ENCODE measurements at places on chromosomes 3 and 15.

- no peak for DNase-seq
These were observed 1539.9 kb downstream of the SI start for GRCh38 chr3:163538387-163538786.

- DNase-seq: no peak
These were observed 88.6 kb downstream of the LPP start for GRCh38 chr3:188242436-188243123.

DNA sequence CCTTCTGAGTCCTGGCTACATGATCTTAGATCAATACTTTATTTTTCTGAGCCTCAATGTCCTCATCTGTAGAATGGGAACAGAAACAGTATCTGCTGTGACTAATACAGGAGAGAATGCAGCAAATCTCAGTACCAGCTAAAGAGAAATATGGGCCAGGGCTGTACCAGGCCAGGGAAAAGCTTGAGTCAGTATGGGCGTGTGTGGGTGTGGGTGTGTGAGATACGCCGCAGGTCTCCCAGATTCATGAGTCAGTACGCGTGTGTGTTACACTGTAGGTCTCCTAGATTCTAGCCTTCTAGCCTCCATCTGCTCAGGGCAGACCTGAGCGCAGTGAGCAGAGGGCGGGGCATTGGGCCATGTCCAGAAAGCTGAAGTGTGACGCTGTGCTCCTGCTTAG is 15.2 kb downstream of the GNAI2 start:
- no peak for DNase-seq

DNA sequence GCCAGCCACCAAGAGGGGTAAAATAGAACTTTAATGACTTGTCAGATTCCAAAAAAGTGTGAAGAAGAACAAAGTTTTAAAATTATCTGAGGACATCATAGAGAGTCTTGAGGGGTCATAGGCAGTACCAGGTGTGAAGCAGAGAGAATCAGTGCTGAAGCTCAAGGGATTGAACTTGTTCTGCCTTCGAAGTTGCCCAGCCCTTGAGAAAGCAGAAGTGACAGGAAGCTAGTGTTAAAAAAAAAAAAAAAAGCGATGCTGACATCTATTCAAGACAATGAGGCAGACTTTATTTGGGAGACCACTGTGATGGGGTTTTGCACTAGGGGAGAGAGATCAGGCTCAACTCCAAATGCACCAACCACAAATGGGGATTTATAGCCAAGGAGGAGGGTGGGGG is 21.8 kb downstream of the FBXO22 start:
- no peak for DNase-seq

GRCh38 chr3:172915911-172916514 is 165.5 kb downstream of the ECT2 start:
- no peak for DNase-seq

DNA sequence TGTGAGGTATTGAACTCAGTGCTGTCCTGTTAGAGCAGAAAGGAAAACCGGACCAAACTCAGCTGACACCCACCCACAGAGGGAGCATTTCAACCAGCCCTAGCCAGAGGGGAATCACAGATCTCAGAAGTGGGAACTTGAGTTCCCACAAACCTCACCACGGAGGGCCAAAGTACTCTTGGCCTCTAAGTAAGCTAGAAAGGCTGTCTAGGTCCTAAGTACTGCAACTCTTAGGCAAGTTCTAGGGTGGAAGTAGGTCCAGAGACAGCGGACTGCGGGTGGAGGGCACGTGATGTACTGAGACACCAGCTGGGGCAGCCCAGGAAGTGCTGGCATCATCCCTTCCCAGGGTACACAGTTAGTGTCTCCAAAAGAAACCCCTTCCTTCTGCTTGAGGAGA is 34.1 kb downstream of the EOMES start:
- no peak for DNase-seq

- no peak for DNase-seq
These were observed 41.3 kb downstream of the METTL6 start for GRCh38 chr3:15385901-15386653.

- DNase-seq: no peak
These were observed 26.7 kb downstream of the C3orf70 start for GRCh38 chr3:185126201-185126600.

- no peak for DNase-seq
These were observed 47.1 kb downstream of the SLC12A1 start for GRCh38 chr15:48253172-48253571.

DNA sequence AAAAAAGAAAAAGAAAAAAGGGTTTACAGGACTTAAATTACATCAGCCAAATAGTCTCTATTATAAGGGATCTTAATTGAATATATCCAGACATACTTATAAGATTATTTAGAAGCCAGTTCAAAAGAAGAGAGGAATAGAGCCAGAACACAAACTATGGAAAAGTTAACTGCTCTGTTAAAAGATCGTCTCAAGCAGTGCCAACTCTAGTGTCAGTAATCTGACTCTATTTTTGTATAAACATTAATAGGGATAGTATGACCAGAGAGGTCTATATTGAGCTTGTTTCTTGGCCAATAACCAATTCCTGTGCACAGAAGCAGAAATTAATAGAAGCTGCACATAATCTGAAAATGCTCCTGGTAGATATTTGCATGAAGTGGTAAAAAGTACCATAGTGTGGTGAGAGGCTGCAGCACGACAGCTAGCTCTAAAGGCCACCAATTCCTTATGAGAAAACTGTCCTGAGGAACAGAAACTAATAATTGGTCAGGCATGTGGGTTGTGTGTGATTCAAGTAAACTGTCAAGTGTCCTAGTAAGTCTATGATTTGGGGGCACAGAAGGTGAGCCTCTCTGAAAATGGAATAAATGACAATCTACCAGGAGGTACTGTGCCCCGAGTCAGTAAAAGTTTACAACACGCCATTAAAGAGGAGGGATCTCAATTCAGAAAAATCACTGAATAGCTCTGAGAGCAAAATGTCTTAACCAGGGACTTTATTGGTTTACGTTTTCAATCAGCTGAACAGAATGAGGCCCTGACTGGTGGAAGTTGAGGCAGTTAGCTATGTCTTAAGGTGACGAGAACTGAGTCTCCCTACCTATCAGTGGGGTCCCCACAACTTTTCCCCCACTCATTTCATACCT is 51.5 kb upstream of the NANOGP8 start:
- no peak for DNase-seq

DNA sequence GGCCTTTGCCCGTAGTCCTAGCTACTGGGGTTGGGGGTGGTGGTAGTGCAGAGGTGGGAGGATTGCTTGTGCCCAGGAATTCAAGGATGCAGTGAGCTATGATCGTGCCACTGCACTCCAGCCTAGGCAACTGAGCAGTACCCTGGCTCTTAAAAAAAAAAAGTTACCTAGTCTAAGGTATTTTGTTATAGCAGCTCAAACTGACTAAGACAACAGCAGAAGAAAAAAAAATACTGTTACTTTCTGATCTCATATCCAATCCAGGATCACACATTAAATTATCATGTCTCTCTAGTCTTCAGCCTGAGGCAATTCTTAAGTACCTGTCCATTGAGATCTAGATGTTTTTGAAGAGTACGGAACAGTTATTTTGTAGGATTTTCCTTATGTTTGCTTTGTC is 39.8 kb downstream of the PDE8A start:
- no peak for DNase-seq

- no peak for DNase-seq
These were observed 16.0 kb upstream of the GNB5 start for GRCh38 chr15:52207191-52207590.

DNA sequence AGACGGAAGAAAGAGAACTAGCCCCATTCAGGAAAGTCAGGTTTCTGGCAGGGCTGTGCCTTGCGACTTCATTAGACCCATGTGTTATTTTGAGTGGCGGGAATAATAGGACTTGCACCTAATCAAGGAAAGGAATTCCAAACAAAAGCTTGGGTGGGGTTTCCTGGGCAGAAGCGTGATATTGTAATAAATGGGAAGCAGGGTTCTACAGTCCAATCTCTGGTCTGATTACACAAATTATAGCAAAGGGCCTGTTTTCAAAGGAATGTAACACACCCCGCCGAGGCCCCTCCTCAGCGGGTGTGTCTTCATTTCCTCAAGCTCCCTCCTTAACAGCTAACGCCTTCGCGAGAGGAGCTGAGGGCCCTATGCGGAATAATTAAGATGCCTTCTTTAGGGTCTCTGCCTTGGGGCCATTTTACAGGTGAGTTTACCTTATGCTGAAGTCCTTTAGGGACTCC is 396.0 kb upstream of the C2CD4B start:
- DNase-seq: no peak

GRCh38 chr3:41688595-41689380 is 273.1 kb downstream of the ULK4 start:
- DNase-seq: no peak

DNA sequence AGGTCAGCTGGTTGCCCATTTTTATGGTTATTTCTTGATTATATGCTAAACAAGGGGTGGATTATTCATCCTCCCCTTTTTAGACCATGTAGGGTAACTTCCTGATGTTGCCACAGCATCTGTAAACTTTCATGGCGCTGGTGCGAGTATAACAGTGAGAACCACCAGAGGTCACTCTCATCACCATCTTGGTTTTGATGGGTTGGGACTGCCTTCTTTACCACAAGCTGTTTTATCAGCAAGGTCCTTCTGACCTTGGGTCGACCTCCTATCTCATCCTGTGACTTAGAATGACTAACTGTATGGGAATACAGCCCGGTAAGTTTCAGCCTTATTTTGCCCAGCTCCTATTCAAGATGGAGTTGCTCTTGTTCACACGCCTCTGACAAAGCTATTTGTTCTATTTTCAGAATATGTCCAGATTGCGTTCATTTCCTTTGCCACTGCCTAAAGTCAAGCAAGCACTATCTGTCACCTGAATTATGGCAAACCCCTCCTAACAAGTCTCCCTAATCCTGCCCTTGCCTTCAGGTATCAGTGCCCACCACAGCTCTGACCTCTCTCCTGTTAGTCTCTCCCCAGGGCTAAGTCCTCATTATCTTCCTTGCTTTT is 308.5 kb downstream of the ROBO2 start:
- DNase-seq: no peak

DNA sequence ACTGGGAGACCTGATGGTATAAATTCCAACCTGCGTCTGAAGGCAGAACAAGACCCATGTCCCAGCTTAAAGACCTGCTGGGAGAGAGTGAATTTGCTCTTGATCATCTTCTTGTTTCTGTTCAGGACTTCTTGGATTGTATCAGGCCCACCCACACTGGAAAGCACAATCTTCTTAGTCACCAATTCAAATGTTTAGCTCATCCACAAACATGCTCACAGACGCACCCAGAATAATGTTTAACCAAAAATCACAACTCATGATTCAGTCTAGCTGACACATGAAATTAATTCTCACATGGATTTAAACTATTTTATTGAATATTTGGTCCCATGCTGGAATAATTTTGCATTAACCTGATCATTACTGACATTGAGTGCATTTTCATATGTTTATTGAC is 37.8 kb upstream of the GOLGA6L2 start:
- DNase-seq: no peak

DNA sequence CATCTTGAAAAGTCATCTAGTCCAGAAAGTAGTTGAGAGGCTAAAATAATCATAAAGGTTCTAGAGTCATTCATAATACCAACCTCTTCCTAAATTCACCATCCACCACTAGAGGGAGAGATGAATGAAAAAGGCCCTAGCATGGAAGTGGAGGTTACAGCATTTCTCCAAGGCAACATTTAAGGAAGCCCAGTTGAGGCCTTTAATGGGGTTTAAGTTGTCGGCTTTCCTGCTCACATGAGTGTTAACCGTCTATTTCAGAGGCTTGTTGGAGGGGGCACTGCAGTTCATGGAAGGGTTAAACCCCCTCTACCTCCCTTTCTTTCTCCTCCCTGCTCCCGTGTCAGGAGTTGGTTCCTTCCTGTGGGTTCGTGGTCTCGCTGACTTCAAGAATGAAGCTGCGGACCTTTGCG is 3.8 kb upstream of the SLCO3A1 start:
- DNase-seq: peak; percentile 63

GRCh38 chr15:90638201-90638691 is 78.9 kb upstream of the BLM start:
- DNase-seq: no peak

DNA sequence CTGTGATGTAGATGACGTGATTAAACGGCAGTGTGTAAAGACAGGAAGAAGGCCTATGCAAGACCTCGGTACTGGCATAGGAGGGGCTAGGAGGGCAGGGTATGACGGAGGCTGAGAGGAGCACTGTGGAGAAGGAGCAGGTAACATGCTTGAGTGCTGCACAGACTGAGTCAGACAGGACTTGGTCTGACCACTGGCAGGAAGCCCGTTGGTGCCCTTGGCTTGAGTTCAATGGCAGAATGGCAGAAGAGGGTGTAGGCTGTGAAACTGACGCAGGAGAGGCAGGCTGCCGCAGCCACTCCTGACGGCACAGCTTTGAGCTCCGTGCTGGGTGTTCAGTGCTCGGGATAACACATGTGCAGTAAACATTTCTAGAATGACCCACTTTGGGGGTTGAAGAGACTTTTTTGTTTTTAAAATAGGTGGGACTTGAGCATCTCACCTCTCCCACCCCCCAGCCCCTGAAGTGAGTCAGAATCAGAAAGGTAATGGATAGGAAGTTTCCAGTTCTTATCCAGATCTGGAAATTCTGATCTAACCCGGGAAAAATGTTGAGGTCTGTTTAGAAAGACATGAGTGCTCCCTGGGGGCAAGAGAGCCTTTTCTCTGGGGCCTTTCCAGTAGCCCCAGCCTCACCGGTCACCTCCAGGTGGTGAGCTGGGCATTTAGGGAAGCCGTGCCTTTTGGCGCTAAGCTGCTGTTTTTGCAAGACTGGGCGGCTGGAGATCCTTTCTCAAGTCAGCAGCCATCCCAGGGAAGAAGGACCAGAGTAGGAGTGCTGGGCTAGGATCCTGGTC is 126.4 kb downstream of the RPLP1 start:
- no peak for DNase-seq

GRCh38 chr3:68274286-68274685 is 619.9 kb upstream of the SUCLG2 start:
- no peak for DNase-seq

Data from CD4-positive, alpha-beta T cell treated with Interleukin-15 for 4 hours (primary cell).